ENCODE measurements at places on chromosomes 6 and 20.

DNA sequence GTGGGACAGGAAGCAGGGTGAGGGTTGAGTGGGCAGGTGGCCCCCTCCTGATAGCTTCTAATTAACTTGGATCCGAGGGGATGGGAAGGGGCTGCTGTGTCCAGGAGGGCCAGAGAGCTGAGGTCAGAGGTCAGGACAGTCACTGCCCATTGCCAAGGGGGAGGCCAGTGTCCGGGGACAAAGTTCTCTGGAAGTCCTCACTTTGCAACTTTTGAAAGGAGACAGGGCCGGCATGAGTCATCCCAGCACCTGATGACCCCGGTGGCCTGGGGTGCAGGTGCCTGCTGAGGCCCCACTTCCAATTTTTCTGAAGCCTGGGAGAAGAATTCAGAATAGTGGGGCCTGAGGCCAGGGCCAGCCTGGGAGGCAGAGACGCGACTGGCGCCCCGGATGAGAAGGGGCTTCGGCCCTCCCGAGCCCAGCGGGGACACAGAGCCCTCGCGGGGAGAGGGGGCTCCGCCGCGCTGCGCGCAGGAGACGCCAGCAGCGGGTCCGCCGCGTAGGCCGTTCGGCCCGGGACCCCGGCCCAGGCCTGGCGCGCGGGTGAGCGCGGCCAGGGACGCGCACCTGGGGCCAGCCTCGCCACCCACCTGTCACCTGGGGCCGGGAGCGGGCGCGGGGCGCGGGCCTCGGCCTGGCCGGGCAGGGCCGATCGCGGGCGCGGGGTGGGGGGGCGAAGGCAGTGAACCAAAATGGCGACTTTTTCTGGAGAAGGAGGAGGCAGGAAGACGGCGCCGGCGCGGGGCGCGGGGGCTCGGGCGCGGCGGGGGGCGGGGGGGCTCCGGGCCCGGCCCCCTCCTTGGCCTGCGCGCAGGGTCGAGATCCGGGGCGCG lies 586 bp downstream of the ZNF512B start:
- no peak for DNase-seq

DNA sequence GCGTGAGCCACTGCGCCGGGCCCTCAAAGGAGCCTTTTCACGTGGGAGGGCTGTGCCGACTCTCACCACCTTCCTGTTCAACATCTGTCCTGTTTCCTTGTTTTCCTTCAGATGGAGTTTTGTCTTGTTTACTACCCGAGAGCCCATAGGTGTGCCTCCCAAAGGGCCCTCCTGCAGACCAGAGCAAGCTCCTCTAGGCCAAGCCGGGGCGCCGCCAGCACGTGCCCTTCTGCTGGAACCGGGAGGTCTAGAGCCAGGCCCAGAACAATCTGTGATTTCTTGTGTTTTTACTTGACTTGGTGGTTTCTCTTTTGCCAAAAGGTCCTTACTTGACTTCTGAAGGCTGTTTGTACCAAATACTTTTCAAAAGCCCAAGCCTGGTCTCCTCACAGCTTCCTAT lies 8.0 kb upstream of the DNAJC5 start:
- DNase-seq = no peak

GRCh38 chr20:45044084-45044573 lies 56.8 kb downstream of the KCNS1 start:
- peak; percentile 57 for DNase-seq

- no peak for DNase-seq
These were observed 166.4 kb upstream of the ZNF217 start for GRCh38 chr20:53760025-53760441.

DNA sequence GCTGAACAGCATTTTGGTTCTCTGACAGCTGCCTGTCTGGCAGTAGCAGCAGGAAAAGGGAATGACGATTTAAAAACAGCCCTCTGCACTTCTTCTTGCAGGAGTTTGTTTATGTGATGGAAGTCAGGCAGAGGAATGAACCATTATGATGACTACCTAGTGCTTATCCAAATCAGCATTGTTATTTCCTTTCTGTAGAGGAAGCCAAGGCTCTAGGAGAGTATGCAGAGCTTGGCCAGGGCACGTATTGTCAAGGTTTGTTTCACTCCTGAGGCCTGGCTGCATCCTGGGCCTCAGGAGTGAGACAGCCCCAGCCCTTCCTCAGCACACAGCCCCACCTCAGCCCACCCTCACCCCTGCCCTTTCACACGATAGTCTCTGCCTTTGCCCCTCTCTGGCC lies 68.5 kb downstream of the FAM229B start:
- no peak for DNase-seq

- DNase-seq = no peak
These were observed 152.5 kb upstream of the ECI2 start for GRCh38 chr6:4287811-4288244.

- no peak for DNase-seq
These were observed 13.3 kb downstream of the GRM4 start for GRCh38 chr6:34132486-34133185.

- DNase-seq = no peak
These were observed 36.2 kb upstream of the CCDC167 start for GRCh38 chr6:37535759-37536490.

- DNase-seq = peak; percentile 72
These were observed 57.3 kb downstream of the BCKDHB start for GRCh38 chr6:80163754-80164187.

- DNase-seq = no peak
These were observed 184.2 kb upstream of the CCN2 start for GRCh38 chr6:132135409-132135808.

- no peak for DNase-seq
These were observed 74.0 kb upstream of the GJE1 start for GRCh38 chr6:142058551-142059290.

DNA sequence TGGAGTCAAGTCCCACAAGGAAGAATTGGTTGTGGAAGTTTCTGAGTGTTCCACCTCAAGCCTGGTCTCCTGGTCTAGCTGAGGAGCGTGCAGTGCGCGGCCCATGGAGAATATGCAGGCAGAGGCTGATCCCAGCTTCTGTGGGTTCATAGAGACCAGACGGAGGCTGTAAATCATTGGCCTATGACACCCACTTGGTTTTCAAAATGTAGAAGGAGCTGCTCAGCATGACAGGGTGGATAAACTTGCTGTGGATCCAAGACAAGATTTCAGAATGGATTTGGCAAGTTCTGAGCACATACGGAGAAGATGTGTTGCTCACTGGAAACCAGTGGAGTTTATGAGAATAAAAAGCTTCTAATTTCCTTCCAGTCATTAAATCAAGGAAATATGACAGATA lies 744 bp downstream of the KIF25 start:
- DNase-seq = no peak

DNA sequence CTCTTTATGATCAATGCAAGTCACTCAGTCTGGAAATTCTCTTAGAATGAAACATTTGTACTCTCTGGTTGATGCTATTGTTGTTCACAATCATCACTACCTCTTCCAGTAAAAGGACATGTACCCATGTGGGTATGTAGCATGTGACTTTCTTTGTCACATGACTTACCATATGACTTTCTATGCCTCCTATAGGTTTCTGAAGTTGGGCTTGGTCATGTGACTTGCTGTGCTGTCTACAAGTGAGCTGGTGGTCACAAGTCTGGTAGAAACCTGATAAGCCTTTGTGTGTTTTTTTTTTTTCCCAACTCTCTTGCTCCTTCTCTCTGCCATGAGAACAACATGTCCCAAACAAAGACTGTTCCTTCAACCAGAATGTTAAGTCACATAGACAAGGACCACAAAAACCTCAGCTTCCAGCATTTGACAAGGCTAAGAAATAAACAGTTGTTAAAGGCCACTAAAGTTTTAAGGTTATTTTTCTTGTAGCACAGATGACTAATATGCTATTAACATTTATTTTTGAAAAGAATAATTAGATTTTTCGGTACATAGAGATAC lies 379.2 kb upstream of the SLC35B3 start:
- DNase-seq = no peak

DNA sequence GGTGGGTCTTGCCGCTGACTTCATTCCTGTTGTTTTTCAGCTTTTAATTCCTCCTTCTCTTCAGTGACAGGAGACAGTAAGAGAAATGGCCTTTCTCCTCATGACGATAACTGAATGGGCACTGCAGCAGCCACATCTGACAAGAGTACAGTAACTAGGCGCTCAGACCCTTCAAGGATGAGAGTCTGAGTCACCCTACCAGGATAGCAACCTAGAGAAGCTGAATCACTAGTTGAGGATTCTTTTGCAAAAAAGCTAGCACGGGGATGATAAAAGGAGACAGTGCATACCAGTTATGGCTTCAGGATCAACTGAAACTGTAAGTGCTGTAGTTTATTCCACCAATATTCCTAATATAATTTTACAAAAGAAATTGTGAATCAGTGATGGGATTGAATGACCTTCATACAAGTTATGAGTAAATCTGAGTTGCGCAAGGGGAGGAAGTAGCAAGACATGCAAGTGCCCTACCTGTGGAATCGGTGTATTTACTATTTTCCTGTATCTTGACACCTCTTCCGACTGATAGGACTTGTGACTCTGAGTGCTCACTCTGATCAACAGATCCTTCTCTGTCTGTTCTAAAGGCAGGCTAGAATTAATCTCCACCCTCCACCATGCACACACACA lies 161.8 kb upstream of the GRIK2 start:
- no peak for DNase-seq

GRCh38 chr6:72132427-72132826 lies 246.1 kb downstream of the RIMS1 start:
- no peak for DNase-seq

DNA sequence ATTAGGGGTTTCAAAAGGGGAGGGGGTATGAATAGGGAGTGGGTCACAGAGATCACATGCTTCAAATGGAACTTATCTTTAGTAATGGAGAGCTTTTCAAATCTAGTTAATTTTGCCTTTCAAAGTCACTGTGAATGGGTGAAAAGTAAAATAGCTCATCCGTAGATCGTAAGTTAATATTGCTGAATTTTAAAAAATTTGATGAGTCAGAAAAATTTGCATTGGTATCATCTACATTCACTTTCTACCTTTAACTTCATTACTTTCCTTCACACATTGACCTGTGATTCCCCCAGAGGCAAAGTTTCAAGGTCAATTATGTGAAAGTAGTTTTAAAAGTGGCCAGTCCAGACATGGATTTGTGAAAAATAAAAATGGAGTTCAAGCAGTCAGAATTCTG lies 139.0 kb upstream of the SLC35B3 start:
- no peak for DNase-seq

- no peak for DNase-seq
These were observed 344.4 kb downstream of the THBS2 start for GRCh38 chr6:168909288-168909687.

- no peak for DNase-seq
These were observed 2.1 kb upstream of the ESR1 start for GRCh38 chr6:151805286-151805840.

GRCh38 chr6:71393471-71393870 lies 104.9 kb downstream of the OGFRL1 start:
- DNase-seq = no peak

- DNase-seq = no peak
These were observed 61.6 kb downstream of the MDGA1 start for GRCh38 chr6:37636116-37636515.

GRCh38 chr20:45771182-45771759 lies 20.4 kb downstream of the WFDC3 start:
- DNase-seq = peak; percentile 61

GRCh38 chr6:36306375-36306774 lies 30.3 kb downstream of the BNIP5 start:
- no peak for DNase-seq
